ENCODE measurements at places on chromosomes 6 and 20. TPM values are rescaled to one million over a fixed set of nuclear protein-coding genes. Genes with fewer than 3 reads are reported as not detected.

Gene CNKSR3
- total RNA-seq: 11.0 TPM

Gene DDX43
- total RNA-seq: 1.6 TPM

Gene ABHD16B
- total RNA-seq: not detected

Gene NMBR
- total RNA-seq: not detected

Gene ULBP3
- 9.7 TPM for total RNA-seq

Gene LY6G6F
- not detected for total RNA-seq

Gene DXO
- 28.6 TPM for total RNA-seq

Gene UST
- 0.87 TPM for total RNA-seq

Gene PPP1R3G
- total RNA-seq: 11.4 TPM

Gene ADGRG6
- 107 TPM for total RNA-seq

Gene RAET1G
- total RNA-seq: 0.43 TPM

Gene RBPJL
- not detected for total RNA-seq

Gene GPLD1
- total RNA-seq: 0.33 TPM
